Endodermal cell (in vitro differentiated cells): ENCODE measurements at places on chromosomes 4 and X. TPM values are rescaled to one million over a fixed set of nuclear protein-coding genes. Genes with fewer than 3 reads are reported as not detected.

- H3K27ac ChIP-seq = no peak overlapping the region
- no peaks in the 10 kb centered on the region for H3K27me3 ChIP-seq
- no peak overlapping the region for H3K4me3 ChIP-seq
- peak; percentile 51 for DNase-seq
- H3K36me3 ChIP-seq = no peaks in the 10 kb centered on the region
Measured at GRCh38 chrX:118536687-118537461, 41.3 kb downstream of the DOCK11 start.

GRCh38 chrX:137548261-137548660 lies 17.7 kb upstream of the ZIC3 start:
- H3K4me1 ChIP-seq = peaks cover 3% of the 10 kb centered on the region
- no peaks in the 10 kb centered on the region for H3K36me3 ChIP-seq
- H3K27ac ChIP-seq = peak overlapping the region; percentile 92
- peaks cover 62% of the 10 kb centered on the region for H3K27me3 ChIP-seq
- DNase-seq = peak; percentile 62

DCAF12L1 gene
- total RNA-seq = 1.0 to 3.3 TPM (median 2.8 TPM) in 3 replicates

SLITRK2 gene
- 24.9 and 31.5 TPM in 2 replicates for total RNA-seq

DNA sequence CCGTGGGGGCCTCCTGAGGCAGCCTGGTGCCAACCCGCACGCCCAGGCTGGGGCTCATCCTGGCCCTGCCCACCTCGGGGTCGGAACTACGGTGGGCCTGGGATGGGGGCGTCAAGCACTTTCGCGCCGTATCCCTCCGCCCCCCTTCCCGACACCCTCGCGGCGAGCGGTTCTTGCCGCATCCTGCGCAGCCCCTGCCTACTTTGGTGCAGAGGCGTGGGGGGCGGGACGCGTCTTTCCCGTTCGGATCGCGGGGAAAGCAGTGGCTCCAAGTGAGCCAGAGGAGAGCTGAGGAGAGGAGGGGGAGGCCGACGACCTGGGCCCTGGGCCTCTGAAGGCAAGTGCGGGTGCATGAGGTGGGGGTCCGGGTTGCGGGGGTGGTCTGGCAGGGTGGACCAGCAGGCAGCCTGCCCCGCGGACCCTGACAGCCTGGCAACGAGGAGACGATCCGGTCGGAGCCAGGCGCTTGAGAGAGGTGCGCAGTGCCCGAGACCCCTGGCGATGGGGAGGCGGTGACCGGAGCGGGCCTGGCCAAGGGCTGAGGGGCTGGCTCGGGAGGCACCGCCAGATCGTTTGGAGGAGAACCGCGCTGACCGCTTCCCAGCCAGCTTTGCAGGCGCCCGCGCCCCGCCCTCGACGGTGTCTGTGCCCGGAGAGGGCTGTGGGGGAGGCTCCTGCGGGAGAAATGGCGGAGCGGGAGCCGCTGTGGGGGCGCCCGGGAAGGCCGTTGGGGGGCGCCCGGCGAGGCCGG lies at the start of gene GPRASP2:
GPRASP2 (plus strand) TSS at position 233 of the 751 bp plus-strand sequence. CDS start 2,422 bp downstream, outside the sequence.
- peaks cover 5% of the 10 kb centered on the region for H3K27me3 ChIP-seq
- peak; percentile 72 for DNase-seq
- no peaks in the 10 kb centered on the region for H3K4me1 ChIP-seq
- H3K36me3 ChIP-seq = no peaks in the 10 kb centered on the region
- H3K27ac ChIP-seq = no peak within 1 kb of the TSS

FAT1 gene
- total RNA-seq = 65.3 to 77.8 TPM (median 76.1 TPM) in 3 replicates

GRCh38 chr4:116438417-116438816 lies 647.0 kb downstream of the TRAM1L1 start:
- H3K4me1 ChIP-seq = no peaks in the 10 kb centered on the region
- H3K4me3 ChIP-seq = no peak overlapping the region
- H3K27ac ChIP-seq = no peak overlapping the region
- H3K27me3 ChIP-seq = no peaks in the 10 kb centered on the region
- DNase-seq = no peak

DNA sequence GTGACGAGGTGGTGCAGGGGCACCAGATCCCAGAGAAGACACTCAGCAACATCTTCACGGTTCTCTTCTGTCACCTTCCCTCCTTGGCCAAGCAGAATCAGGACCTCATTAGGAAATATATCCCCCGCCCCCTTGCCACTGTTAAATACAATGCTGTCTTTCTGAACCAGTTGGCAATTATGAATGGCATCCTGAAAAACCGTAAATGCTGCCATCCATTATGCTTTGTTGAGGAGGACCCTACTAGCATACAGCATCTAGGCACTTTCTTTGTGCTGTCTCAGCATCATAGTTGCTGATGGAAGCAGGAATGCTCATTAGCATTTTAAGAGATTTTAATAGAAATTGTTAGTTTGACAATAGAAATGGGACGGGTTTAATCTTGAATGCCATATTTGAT lies 138.5 kb downstream of the DCLK2 start:
- H3K4me3 ChIP-seq = no peak overlapping the region
- H3K27ac ChIP-seq = peak overlapping the region; percentile 86
- H3K4me1 ChIP-seq = no peaks in the 10 kb centered on the region

BEND2 gene
- total RNA-seq = not detected in 2 replicates

DNA sequence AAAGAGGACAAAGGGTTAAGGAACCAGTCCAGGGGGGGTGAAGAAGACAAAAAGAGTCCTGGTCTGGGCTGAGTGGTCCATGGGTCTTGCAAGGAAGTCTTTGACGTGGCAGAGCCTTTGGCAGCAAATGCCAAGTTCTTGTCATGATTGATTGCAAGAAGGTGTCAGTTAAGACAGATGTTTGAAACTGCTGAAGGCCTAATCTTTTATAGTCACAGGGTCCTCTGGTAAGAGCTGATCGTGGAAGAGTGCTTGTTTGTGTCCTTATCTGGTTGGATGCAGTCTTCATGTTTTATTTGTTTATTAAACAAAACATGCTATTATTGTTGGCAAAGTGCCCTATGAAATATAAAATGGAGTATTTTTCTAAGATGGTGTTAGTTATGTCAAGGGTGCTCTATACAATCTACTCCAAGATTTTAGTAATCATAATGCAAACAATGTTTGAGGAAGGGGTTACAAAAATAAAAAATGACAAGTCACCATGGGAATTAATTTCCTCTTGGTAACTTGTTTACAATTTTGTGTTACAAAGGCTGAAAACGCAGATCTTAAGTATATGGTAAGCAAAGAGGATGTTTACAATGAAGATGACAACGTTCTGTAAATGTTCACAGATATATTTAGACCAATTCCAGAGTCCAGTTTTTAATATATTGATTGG lies 85.9 kb downstream of the MAGED4 start:
- no peaks in the 10 kb centered on the region for H3K36me3 ChIP-seq
- no peaks in the 10 kb centered on the region for H3K4me1 ChIP-seq
- DNase-seq = no peak
- H3K27ac ChIP-seq = no peak overlapping the region

- peak; percentile 30 for DNase-seq
- no peaks in the 10 kb centered on the region for H3K4me1 ChIP-seq
- no peak overlapping the region for H3K27ac ChIP-seq
Measured at GRCh38 chrX:72016881-72017783, 106.5 kb downstream of the NHSL2 start.

DNA sequence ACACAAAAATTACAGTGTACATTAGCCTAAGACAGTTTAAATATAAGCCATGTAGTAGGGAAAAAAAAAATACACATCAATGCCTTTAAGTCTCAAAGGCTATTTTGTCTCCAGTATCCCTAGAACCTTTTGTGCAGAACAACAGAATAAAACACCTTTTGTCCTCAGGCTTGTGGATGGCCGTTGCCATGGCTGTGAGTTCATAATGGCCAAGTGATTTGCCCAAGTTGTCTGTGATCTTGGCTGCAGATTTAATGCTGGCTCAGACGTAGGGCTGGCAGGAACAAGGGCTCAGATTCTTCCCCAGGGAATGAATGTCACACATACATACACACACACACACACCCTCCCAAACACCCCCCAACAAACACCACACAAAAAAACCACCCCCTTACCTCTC lies 25.3 kb downstream of the GPM6B start:
- H3K27me3 ChIP-seq = no peaks in the 10 kb centered on the region
- no peak overlapping the region for H3K4me3 ChIP-seq
- peak overlapping the region; percentile 95 for H3K27ac ChIP-seq
- H3K4me1 ChIP-seq = no peaks in the 10 kb centered on the region

DNA sequence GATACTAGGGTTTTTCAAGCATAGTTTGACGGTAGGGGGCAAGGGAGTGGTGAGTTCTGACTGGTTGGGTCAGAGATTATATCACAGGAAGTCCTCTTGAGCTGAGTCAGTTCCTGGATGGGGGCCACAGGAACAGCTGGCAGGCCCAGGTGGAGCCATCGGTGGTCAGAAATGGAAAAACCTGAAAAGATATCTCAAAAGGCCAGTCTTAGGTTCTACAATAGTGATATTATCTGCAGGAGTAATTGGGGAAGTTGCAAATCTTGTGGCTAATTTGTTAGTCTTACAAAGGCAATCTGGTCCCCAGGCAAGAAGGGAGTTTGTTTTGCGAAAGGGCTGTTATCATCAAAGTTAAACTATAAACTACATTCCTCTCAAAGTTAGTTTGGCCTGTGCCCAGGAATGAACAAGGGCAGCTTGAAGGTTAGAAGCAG lies 159.3 kb downstream of the PTCHD1 start:
- DNase-seq = no peak
- H3K4me1 ChIP-seq = no peaks in the 10 kb centered on the region
- no peaks in the 10 kb centered on the region for H3K27me3 ChIP-seq
- no peak overlapping the region for H3K27ac ChIP-seq
- no peak overlapping the region for H3K4me3 ChIP-seq

DNA sequence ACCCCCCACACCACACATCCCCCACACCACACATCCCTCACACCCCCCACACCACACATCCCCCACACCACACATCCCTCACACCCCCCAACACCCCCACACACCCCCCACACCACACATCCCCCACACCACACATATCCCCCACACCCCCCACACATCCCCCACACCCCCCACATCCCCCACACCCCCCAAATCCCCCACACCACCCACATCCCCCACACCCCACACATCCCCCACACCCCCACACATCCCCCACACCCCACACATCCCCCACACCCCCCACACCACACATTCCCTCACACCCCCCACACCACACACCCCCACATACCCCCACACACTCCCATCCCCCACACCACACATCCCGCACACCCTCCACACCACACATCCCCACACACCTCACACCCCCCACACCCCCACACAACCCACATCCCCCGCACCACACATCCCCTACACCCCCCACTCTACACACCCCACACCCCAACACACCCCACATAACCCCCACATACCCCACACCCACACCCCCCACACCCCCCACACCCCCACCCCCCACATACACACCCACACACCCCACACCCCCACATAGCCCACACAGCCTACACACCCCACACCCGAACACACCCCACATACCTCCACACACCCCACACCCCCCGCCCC lies 172.9 kb downstream of the DCLK2 start:
- H3K4me3 ChIP-seq = no peak overlapping the region
- H3K27me3 ChIP-seq = no peaks in the 10 kb centered on the region
- no peak for DNase-seq
- no peak overlapping the region for H3K27ac ChIP-seq
- peaks cover 2% of the 10 kb centered on the region for H3K4me1 ChIP-seq

DNA sequence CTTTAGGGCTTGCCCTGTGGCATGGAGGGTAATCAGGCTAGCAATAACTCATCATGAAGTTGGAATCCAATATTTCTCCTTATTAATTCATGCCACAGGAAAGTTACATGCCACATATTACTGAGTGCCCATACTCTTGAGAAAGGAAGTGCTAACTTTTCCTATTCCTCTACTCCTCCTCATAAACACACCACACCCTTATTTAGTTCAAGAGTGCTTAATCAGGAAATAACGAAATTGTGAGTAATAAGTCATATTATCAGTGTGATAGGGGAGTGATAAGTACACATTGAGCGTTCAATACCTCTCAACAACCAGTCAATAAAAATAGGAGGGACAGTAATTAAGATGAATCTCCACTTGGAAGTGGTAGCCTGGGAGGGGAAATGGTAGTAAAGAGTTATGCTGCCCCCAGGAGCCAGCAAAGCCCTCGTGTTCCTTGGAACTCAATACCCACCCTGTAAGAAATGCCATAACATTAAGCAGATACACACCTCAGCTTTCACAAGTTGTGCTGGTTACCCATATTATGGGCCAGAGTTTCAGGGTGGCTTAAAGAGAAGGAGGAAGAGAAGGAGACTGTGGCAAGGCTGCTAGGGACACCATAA lies 410.0 kb upstream of the NR3C2 start:
- H3K27me3 ChIP-seq = no peaks in the 10 kb centered on the region
- no peak overlapping the region for H3K4me3 ChIP-seq
- H3K4me1 ChIP-seq = no peaks in the 10 kb centered on the region
- no peak overlapping the region for H3K27ac ChIP-seq
- H3K36me3 ChIP-seq = no peaks in the 10 kb centered on the region
- DNase-seq = no peak

- DNase-seq = no peak
- H3K27me3 ChIP-seq = peaks cover 9% of the 10 kb centered on the region
Measured at GRCh38 chr4:141870152-141870551, 233.8 kb downstream of the IL15 start.

PCDH18 gene
- total RNA-seq = 9.2 and 9.6 TPM in 2 replicates

- no peaks in the 10 kb centered on the region for H3K27me3 ChIP-seq
- no peaks in the 10 kb centered on the region for H3K4me1 ChIP-seq
- no peaks in the 10 kb centered on the region for H3K36me3 ChIP-seq
- no peak overlapping the region for H3K27ac ChIP-seq
- DNase-seq = no peak
Measured at GRCh38 chrX:108022491-108023089, 22.3 kb upstream of the VSIG1 start.

ODAPH gene
- total RNA-seq = not detected in 3 replicates

- no peaks in the 10 kb centered on the region for H3K27me3 ChIP-seq
- H3K36me3 ChIP-seq = no peaks in the 10 kb centered on the region
- H3K4me1 ChIP-seq = no peaks in the 10 kb centered on the region
- DNase-seq = no peak
- H3K27ac ChIP-seq = no peak overlapping the region
- no peak overlapping the region for H3K4me3 ChIP-seq
Measured at GRCh38 chr4:21795091-21795490, 153.5 kb downstream of the KCNIP4 start.

GPC3 gene
- total RNA-seq = 125 and 163 TPM in 2 replicates

DNA sequence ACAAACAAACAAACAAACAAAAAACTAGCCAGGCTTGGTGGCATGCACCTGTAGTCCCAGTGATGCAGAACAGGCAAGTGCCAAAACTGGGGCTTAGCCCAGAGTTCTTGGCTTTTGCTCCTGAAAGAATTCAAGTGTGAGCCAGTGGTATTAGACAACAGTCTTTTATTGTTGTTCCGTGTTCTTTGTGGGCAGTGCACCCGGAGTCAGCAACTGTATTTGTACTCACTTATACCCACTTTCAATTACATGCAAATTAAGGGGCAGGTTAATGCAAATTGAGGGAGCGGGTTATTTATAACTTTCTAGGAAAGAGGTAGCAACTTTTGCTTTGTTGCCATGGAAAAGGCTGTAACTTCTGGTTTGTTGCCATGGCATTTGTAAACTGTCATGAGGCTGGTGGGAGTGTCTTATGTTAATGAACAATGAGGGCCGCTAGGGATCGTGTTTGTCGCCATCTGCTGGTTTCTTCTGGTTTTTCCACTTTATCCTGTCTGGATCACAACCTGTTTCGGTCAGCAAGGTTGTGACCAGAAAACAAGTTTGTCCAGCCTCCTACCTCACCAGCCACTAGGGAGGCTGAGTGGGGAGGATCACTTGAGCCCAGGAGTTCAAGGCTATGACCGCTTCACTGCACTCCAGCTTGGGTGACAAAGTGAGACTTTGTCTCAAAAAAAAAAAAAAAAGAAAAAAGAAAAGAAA lies 88.8 kb upstream of the ESX1 start:
- no peak overlapping the region for H3K27ac ChIP-seq
- H3K4me1 ChIP-seq = no peaks in the 10 kb centered on the region
- DNase-seq = peak; percentile 85
- no peaks in the 10 kb centered on the region for H3K36me3 ChIP-seq
- H3K27me3 ChIP-seq = no peaks in the 10 kb centered on the region

- H3K36me3 ChIP-seq = no peaks in the 10 kb centered on the region
- H3K4me1 ChIP-seq = peaks cover 2% of the 10 kb centered on the region
- no peak overlapping the region for H3K27ac ChIP-seq
- H3K4me3 ChIP-seq = no peak overlapping the region
- DNase-seq = no peak
Measured at GRCh38 chr4:150211799-150212445, 133.7 kb downstream of the DCLK2 start.

PAK3 gene
- total RNA-seq = 2.9 and 4.2 TPM in 2 replicates
